ENCODE measurements at places on chromosomes 12 and 14. TPM values are rescaled to one million over a fixed set of nuclear protein-coding genes. Genes with fewer than 3 reads are reported as not detected.

Gene GALNT4
- 25.5 TPM for total RNA-seq

Gene KIF26A
- total RNA-seq: 14.6 TPM

Gene SERPINA9
- not detected for total RNA-seq

Gene RHOJ
- total RNA-seq: 209 TPM

Gene PDE3A
- total RNA-seq: 25.2 TPM

Gene IAPP
- not detected for total RNA-seq

Gene ZBTB1
- total RNA-seq: 55.5 TPM

Gene KRT85
- total RNA-seq: not detected

Gene CLEC9A
- total RNA-seq: not detected

Gene ADCY6
- 30.6 TPM for total RNA-seq

Gene RNASE3
- not detected for total RNA-seq

Gene LPAR5
- not detected for total RNA-seq

Measured in vein endothelial cell (primary cell).